Central memory CD8-positive, alpha-beta T cell (primary cell): ENCODE measurements at places on chromosomes 5 and 9.

- no peak for DNase-seq
These were observed 14.2 kb upstream of the AP3B1 start for GRCh38 chr5:78308703-78309102.

DNA sequence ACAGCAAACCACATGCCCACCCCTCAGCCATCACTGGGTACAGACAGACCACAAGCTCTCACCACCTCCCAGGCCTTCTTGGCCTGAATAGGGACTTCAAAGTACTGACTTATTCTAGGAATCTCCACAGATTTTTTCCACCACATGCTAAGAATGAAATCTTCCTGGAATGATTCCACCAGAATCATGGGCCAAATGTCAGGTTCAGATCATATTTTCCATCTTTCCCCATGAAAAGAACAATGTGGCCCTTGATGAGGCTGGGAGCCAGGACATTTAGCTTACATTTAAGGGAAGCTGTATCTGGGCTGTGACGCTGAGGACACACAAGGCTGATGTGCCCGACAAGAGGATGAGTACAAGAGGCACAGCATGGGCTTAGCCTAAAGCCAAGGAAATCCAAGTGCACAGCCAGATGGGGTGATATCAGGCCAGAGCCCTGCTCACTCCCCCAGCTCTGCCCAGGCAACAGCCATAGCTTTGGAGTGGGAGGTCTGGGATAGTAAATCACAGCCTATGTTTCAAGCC, 28.1 kb downstream of the ACSL6 start:
- DNase-seq = no peak

GRCh38 chr5:100539519-100539918, 4.3 kb downstream of the FAM174A start:
- DNase-seq = no peak

DNA sequence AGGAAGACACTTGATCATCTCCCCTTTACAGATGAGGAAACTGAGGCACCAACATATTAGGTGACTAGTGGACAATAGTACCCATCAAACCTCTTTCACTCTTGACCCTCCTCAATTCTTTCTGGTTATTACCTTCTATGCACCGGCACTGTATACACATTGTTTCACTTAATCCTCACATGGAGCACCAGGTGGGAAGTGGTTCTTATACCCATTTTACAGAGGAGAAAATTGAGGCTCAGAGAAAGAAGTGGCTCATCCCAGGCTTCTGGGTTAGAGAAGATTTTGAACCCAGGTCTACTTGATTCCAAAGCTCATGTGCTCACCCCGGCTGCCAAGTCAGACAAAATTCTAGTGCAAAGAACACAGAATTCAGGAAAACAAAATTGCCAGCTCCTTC, 17.4 kb upstream of the DENND1A start:
- no peak for DNase-seq
